ENCODE measurements at places on chromosomes 2 and 18.

GRCh38 chr2:47080888-47081301 is 74.2 kb downstream of the STPG4 start:
- no peak for DNase-seq

DNA sequence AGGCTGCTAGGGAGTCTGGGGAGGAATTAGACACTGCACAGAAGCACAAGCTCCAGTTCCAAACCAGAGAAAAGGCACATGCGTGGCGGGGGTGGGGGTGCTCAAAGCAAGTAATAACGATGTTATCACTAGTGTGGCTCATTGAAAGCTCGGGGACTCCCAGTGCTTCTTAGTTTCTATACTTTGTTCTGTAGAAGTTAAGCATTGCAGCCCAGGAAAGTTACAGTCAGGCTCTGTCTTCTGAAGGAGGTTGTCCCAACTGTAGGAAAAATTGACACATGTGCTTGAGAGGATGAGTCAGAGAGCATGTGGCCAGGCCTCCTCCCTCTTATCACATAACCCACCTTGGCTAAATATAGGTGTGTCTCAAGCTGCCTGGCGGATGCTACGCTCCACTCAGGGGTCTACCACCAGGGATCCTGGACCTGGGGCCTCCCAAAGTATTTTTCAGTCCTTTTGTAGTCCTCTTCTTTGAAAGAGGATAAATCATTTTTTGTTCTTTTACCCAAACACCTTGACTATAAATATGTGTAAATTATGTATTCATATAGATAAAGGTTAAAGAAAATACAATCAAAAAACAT is 3.8 kb downstream of the GALNT5 start:
- DNase-seq: no peak

DNA sequence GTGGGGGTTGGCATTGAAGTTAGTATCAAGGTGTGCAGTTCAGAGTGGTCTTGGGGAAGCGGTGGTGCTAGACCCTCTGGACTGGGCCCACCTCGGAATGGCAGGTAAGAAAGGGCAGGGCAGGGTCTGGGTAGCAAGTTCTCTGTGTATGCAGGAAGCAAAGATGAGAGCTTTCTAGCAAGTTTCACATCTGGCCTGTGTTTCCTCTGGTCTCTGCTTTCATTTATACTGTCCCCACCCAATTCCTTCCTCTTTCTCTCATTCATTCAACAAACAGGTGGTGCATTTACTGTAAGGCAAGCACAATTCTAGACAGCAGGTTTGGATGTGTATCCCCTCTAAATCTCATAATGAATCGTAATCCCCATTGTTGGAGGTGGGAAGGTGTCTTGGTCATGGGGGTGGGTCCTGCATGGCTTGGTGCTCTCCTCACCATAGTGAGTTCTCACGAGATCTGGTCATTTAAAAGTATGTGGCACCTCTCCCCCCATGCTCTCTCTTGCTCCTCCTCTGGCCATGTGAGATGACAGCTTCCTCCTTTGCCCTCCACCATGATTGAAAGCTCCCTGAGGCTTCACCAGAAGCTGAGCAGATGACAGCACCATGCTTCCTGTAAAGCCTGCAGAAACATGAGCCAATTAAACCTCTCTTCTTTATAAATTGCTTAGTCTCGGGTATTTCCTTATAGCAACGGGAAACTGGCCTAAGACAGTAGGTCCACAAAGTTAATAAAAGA is 51.8 kb downstream of the PKDCC start:
- no peak for DNase-seq

DNA sequence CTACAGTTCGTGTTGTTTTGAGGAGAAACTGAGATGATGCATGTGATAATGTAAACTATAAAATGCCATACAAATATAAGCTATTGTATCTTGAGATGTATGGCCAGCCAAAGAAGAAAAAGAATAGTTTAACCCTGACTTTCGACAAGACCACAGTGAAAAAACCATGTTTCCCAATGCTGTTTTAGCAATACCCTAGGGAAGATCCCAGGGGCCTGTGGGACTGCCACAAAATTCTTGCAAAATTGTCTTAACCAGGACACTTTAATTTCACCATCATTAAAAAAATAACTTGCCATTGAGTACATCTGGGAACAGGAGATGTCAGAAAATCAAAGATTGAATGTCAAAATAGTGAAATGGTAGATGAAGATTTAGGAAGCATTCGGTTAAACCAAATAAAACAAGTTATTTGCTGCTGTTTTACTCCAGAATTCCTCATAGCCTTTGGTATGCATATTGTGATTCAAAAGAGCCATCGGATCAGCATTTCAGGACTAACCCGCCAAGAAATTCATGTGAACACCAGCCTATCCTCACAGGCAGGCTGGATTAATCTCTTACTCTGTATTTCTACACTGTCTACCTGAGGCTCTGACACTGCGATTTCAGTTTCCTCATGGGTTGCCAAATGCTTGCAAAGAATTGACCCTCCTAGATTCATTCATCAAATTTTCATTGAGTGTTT is 49.0 kb upstream of the SP3 start:
- DNase-seq: no peak

GRCh38 chr2:174059178-174059883 is 94.2 kb upstream of the SP3 start:
- no peak for DNase-seq

DNA sequence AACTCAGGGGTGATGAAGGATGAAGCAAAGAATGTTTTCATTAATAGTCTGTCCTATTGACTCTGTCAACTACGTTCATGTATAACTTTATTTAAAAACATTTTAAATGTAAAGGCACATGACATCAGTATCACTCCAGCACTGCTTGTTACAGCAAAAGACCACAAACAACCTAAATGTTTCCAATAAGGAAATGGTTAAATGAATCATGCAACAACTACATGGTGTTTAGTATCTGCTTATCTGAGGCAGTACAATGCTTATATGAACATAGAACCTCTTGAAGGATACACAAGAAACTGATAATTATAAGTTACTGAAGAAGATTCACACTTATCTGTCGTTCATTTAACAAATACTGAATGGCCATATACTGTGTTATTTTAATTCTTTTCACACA is 8.4 kb downstream of the BARD1 start:
- DNase-seq: no peak

DNA sequence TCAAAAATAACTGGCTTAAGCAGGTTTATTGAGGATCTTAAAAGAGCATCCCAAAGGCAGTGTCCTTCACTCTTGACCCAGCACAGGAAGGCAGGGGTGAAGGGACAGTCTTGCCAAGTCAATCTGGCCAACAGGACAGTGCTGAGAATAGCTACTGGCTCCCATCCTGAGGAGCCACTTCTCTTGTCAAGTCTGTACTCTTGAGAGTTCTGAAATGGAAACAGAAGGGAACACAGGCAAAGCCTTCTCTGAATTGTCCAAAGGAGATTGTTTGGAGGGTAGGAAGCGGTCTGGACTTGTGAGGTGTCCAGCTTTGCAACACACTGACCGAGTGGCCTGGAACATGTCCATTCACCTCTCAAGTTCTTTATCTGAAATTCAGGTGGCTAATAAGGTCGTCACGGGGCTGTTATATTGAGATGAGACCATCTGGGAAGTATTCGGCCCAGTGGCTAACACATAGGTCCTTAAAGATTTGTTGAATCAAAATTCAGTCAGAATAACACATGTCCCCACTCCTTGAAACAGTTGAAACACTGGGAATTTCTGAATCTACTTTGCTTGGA is 99.5 kb upstream of the FHL2 start:
- no peak for DNase-seq

DNA sequence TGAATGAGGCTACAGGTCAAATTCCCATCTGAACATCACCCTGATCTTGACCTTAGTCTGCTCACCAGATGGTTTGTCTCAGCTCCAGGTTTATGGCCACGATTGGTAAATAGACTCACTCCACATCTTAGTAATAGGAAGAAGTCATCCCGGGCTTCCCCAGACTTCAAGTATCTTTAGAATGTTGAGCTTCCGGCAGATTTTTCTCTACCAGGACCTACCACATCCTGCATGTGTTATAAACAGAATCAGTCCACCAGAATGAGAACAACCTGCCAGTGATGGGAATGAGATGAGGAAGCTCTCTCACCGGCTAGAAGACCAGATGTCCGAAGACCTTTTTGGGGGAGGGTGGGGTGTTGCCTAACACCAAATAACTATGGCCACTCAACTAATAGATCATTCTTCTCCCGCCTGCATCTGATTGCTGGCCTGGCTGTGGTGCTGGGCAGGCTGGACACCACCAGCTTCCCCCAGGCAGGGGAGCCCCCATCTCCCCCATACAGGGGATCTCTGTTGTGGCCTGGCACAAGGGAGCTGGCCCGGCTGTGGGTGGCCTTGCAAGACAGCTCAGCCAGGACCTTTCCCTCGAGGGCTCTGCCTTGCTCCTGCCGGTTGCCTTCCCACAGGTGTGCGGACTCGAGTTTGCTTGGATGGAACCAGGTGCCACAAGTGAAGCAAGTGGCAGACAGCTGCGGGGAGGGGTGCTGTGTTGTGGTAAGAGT is 88.5 kb downstream of the SH3RF3 start:
- DNase-seq: no peak

GRCh38 chr2:205682239-205682970 is at the start of gene NRP2:
NRP2 (plus strand) TSS chr2:205682501; CDS start chr2:205683291, 790 bp downstream.
- DNase-seq: no peak

DNA sequence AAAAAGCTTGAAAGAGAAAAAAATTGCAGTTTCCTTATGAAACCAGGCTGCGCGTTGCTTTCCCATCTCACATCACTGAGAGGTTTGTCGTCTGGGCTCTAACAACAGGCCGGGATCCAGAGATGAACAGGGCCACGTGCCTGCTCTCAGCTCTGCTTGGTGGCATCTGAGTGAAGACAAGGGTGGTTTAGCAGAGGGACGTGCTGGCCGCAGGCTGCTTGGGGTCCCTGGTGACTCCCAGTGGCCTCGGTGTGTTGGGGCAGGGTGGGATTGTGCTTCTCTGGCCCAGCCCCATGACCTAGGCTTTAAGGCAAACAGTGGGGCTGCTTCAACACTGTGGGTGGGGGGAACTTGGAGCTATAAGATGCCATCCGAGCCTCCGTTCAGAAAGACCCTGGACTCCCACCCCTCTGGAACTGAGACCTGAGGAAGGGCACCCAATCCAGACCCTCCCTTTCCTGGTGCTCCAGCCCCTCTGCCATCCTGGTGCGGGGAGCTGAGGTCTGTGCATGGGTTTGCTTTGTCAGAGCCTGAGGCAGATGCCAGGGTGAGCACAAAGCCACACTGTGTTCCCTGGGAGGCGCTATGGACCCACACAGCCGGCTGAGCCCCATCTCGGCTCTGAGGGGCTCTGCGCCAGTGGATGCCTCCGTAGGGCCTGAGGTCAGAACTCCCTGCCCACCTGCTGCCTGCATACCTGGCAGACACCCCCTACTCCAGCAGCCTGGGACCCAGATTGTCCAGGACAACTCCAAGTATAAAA is 18.4 kb upstream of the HPCAL1 start:
- no peak for DNase-seq

DNA sequence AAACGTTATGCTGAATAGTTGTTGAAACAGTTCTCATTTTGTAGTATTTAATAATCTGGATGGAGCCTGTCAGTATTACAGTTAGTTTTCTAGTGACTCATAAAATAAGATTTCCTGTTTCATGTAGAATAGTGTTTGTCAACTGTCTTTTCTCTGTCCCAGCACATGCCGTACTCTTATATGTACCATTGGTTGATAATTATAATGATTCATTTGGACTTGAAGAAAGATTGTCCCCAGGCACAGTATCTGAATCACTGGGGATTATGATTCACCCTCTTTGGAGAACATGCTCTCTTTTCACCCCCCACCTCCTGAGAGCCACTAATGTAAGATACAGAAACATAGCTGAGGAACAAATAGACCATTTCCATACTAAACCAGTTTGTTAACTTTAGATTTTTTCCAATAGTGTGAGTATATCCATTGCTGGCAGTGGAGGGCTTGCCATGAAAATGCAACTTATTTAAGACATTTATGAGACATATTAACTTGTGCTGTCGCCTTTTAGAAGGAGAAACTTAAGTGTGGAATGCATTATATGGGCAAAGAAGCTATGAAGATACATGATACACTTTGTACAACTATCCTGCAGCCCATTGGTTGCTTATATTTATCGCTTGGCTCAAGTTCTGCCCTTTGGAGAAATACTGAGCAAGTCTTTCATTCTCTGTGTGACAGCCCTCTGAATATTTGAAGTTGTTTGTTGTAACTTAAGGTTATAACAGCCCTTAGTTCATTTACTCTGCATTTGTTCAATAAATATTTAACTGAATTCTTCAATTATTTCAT is 12.4 kb downstream of the COPS8 start:
- DNase-seq: no peak

All from stimulated activated CD8-positive, alpha-beta memory T cell treated with anti-CD3 and anti-CD28 coated beads, Interleukin-2, amount 100 ng/mL, for 1 hour (primary cell).